ENCODE measurements at places on chromosomes 7 and 10.

DNA sequence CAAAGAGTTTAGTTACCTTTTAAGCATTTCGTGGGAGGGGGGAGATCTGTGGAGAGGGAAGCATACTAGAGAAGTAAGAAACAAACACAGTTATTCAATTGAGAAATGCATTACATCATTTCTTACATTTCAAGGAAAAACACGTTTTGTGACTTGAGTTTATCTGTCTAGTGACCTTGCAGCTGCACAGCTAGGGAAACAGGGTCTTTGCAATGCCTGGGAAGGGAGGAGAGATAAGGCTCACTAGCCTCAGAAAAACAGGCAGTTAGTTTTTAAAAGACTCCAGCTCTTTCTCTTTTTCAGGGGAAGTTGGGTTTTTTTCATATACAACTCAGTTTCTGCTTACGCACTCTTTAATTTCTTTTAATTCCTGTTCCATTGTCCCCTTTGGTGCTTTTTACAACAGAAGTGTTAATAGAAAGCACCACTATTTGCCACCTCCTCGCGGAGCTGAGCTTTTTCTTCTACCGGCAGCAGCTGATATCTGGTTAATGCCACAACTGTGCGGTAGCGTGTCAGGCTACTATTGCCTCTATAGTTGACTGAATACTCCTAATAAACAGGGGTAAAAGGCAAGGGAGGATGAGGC is 5.6 kb downstream of the CYP3A43 start:
- no peak for DNase-seq

- no peak for DNase-seq
These were observed 546.7 kb upstream of the ADARB2 start for GRCh38 chr10:2284071-2284470.

DNA sequence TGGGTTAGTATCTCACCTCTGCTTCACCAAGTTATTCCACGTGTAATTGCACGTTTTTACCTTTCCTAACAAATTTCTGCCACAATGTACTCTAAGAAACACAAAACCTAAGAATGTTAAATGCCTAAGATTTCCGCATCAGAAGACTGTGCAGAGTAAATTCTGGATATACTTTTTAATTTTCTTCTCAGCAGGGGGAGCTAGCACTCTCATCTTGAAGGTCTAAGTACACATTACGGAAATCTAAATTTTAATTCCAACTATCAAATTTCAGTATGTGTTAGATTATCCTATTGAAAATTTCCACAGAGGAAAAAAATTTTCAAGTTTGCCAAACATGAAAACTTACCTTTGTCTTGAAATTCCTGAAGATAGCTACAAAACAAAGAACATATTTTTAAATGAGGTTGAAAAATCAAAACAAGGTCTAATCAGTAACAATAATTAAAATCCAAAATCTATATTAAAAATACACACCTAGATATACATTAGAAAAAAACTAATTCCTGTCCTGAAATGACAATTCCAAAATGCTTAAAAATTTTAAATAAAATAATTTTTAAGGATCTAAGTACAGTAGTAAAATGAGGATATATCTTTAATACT is 10.5 kb downstream of the SKAP2 start:
- no peak for DNase-seq

DNA sequence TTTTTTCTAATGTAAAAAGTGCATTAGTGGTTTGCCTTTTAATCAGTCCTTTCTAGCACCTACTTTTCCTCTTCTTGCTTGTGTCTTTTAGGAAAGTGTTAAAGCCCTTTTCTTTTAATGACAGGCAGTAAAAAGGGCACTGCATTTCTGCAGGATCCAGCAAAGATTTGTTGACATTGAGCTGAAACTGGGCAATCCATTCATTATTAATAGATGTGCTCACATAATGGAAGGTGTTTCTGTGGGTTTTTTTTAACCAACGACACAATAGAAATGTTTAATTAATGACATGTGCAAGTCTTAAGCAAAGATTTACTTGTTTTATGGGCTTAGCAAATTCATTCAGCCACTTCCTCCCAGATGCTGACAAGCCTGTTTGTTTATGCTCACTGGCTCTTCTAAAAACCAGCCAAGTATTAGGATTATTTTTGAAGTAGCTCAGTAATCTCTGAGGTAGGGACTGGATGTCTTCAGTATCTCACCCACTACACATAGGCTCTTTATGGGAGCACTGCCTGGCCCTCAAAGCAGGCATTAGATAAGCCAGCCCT is 1201.1 kb downstream of the SORCS1 start:
- no peak for DNase-seq

GRCh38 chr7:111787099-111787498 is 224.8 kb upstream of the IMMP2L start:
- no peak for DNase-seq

GRCh38 chr7:2572101-2572842 is 13.5 kb downstream of the IQCE start:
- no peak for DNase-seq

DNA sequence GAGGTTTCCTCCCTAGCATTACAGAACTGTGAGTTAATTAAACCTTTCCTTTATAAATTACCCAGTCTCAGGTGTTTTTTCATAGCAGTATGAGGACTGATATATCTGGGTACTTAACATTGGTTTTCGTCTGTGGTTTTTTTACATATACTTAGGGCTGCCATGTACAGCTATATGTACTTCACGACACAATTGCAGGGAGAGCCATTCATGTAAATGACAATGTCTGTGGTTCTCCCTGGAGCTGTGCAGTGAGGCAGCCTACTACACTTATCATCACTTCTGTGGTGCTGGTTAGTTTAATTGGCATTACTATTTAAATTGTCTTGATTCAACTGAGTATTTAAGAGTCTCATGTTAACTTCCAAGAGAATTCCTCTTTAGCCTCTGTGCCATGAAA is 40.7 kb downstream of the AVL9 start:
- no peak for DNase-seq

DNA sequence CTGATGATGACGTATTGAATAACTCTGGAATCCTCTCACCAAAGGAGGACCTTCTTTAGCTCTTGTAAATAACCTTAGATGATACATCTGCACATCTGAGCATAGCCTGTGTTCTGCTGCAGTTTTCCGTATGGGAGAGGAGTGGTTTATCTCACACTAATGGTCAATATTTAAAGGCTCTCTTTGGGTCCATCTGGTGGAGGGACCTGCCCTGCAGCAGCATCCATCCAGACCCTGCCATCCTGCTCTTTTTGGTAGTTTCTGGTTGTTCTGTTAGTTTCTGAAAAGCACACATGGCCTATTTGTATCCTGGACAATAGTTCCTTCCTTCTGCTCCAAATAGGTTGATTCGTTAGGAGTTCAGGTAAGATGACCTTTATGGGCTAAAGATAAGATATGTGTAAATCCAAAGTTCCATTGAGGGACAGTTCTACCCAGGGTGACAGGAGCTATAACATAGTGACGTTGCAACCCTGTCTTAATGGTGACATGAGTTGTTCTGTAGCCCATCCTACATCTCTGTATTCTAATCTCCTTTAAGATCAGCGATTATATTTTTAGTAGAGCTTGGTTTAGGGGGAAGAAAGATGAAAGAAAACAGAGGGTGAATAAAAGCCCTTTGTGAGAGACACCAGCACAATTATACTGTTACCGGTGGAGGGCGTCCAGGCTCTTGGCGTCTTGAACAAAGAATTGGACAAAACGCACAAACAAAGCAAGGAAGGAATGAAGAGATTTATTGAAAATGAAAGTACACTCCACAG is 60.0 kb upstream of the KLF14 start:
- no peak for DNase-seq

DNA sequence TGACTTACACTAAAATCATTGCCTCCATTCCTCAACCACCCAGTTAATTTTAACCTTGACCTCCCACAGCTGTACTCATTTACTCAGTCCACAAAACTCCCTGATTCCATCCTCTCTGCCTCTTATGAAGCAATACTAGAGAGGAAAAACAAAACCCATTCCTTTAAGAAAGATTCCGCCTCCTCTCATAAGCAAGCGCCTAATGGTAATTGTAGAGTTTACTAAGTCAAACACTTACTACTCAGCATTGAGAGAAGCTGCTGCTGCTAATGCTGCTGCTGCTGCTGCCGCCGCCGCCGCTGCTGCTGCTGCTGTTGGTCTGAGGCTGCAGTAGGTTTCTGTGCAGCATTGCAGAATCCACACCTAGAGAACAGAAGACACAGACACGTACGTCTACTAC is 2.1 kb upstream of the ADD3 start:
- DNase-seq = no peak
